ENCODE measurements at places on chromosomes 5 and 9.

GRCh38 chr9:94042516-94043360 lies 41.5 kb upstream of the PTPDC1 start:
- DNase-seq, result no peak

GRCh38 chr9:36345103-36345846 lies 54.8 kb downstream of the RNF38 start:
- DNase-seq, result no peak

GRCh38 chr5:142845402-142845921 lies 75.3 kb downstream of the ARHGAP26 start:
- DNase-seq, result no peak

DNA sequence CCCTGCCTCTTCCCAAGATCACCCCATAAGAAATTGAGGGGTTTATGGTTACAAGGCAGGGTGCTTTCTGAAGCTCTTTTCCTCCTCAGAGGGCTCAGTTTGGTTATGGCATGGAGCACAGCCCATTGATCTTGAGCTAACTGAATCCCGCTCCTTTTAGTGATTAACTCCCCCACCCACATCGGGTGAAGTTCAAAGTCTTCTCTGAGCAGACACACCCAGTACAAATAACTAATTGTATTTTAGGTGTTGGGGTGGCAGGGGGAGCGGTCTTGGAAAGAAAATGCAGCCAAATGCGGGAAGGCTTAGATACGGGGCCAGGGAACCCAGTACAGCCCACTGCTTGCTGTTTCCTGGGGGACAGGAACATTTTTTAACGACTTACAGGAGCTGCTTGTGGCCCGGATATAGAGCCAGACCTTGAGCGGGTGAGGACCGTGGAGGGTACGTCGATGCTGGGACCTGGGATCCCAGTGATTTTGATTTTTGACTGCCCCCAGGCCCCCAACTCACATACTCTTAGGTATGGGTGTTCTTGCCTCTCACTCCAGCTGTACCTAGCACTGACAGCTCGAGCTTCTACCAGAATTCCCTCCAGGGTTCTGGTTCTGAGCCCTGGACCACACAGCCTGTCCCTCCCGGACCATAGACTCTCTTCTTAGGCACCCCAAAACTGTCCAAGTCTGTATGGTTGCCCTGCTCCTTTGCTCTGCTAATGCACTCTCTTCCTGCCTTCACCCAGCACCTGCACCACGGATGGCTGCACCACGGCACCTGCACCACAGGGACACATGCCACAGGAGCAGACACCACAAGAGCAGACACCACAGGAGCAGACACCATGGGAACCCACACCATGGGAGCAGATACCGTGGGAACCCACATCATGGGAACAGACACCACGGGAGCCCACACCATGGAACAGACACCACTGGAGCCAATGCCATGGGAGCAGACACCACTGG lies 18.3 kb upstream of the RXRA start:
- no peak for DNase-seq

DNA sequence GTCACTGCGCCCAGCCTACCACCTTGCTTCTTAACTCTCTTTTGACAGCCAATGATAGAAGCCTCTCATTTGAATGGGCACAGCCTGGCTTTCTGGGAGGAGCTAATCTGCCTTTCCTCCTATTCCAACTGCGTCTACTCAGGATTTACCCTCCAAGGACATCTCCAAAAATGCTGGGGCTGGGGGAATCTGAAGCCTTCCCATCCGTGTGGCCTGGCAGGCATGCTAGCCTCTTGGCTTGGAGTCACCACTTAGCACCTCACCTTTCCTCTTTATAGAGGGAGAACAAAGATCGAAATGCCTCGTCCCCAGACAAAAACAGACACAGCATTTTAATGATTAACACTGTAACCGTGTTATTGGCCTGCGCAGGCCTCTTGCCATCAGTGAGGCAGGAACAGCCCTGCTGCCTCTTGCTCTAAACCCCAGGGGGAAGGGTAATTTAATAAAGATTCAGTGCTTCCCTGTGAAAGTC lies 108.2 kb upstream of the KLF4 start:
- DNase-seq, result no peak

- no peak for DNase-seq
These were observed 144.4 kb upstream of the ANKRD55 start for GRCh38 chr5:56377573-56377972.

DNA sequence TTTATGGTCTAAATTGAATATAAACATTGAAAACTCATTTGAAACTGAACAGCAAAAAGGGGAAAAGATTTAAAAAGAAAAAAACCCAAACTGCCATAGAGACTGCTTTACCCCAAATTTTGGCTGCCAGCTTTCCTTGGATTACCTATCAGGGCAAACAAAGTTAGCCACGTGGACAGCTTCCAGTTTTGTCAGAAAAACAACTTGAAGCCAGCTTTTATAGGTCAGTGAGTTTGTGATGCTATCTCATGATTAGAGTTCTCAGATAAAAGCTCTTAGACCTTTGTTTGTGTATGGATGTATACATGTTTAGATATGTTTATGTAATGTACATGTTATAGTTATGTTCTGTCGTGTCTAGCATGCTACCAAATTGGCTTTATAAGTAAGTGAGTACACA lies 16.1 kb downstream of the FBP2 start:
- no peak for DNase-seq

- DNase-seq, result no peak
These were observed 194.8 kb downstream of the CRB2 start for GRCh38 chr9:123550797-123551196.

DNA sequence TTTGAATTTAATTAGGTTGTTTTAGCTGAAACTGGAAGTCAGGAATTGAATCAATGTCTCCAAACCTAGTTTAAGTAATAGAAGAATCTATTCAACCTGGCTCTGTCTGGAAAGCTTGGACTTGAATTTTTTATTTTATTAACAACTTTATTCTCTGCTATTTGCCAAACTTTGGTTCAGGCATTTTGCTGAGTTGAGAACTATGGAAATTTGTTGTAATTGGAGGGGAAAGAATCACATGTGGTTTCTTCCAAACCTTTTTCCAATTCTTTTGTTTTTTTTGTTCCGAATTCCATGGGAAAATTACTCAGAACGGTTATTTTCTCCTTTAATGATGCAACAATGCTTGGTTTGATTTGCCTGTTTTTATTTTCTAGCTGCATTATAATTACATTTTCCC lies 98.2 kb upstream of the RPS23 start:
- no peak for DNase-seq

GRCh38 chr9:34546834-34547827 lies 24.3 kb upstream of the ENHO start:
- DNase-seq, result no peak

DNA sequence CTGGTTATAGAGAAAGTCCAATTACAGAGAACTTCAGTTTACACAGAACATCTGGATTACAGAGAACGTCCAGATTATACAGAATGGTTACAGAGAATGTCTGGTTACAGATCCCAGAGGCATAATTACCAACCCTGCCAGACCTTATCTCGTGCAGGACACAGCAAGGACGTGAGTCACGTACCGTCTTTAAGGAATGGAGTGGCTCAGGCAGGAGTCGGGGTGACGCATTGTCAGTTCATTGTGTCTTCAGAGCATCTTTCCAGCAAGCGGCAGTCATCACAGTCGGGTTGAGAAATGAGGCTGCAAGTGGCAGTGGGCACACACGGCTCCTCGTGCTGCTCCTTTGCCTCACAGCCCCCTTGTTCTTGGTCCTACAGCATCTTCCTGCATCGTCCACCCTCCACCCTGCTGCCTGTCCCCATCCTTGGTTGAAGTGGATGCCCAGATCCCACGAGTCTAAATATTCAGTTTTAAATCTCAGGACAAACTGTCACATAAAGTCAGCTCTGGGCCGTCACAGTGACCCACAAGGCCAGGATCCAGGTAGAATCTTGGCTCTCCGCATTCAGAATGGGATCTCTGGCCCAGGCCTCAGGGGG lies 30.0 kb upstream of the SLC6A19 start:
- no peak for DNase-seq

DNA sequence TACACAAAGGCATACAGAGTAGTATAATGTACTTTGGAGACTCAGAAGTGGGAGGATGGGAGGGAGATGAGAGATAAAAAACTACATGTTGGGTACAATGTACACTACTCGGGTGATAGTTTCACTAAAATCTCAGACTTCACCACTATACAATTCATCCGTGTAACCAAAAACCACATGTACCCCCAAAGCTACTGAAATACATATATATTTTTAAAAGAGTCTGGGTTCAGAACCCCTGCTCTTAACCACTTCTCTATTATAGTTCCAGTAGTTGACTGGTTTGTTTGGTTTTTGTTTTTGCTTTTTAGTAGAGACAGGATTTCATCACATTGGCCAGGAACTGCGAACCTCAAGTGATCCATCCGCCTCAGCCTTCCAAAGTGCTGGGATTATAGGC lies 22.6 kb downstream of the SGTB start:
- DNase-seq, result no peak

DNA sequence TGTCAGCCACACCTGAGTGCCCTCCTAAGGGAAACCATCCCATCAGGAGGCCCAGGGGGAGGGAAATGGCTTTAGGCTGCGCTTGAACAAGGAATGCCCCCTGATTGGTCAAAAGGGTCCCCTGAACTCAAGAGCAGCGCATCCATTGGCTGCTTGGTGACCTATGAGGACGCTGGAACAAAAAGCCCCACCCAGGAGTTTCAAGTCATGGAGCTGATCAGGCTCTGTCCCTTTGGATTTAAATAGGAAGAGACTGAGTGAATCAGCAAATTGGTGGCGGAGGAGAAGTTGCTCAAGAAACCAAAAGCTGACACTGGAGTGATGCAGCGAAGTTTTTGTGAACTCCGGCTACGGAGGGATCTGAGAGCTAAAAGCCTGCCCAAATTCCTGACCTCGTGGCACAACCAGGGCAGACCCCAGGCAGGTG lies 66.7 kb downstream of the SMIM23 start:
- no peak for DNase-seq

DNA sequence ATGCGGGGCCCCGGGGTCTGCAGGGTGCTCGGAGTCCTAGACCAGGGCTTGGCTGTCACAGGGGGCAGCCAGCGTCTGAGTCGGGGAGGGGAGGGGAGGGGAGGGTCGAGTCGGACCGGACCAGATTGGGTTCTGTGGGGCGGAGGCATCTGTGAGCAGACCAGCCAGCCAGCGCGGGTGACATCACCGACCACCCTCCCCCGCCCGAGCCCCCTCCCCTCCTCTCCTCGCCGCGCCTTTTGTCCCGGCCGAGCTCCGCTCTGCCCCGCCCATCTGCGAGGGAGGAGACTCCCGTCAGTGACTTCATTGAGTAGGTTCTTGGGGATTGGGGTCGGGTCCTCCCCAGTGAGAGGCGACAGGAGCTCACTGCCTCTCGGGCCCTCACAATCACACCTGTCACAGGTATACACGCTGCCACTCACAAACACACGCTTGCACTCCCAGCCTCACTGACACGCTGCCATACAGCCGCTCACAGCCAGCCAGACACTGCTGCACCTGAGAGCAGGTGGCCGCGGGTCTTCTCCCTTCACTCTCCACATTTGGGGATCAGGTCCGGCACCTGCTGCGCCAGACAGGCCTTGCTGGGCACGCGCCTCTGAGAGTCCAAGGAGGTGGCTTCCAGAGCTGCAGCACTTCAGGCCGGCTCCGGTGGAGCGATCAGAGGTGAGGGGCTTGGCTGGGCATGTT lies 546 bp downstream of the DNAJB5 start:
- no peak for DNase-seq

DNA sequence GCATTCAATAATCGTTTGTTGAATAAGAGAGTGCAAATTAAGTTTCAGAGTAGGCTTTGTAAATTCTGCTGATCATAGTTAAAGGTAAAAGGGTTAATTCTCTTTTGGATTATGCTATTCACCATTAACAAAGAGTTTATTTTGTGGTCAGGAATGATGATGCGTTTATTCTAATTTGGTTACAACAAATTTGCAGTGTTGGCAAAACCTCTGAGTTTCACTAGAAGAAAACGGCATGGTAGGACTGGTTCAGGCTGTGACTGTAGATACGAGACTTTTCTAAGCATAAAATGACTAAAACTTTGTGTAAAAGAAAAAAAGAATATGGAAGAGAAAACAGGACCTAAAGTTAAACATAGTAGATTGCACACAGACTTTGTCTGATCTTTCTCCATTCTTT lies 234.7 kb downstream of the TLR4 start:
- DNase-seq, result no peak

DNA sequence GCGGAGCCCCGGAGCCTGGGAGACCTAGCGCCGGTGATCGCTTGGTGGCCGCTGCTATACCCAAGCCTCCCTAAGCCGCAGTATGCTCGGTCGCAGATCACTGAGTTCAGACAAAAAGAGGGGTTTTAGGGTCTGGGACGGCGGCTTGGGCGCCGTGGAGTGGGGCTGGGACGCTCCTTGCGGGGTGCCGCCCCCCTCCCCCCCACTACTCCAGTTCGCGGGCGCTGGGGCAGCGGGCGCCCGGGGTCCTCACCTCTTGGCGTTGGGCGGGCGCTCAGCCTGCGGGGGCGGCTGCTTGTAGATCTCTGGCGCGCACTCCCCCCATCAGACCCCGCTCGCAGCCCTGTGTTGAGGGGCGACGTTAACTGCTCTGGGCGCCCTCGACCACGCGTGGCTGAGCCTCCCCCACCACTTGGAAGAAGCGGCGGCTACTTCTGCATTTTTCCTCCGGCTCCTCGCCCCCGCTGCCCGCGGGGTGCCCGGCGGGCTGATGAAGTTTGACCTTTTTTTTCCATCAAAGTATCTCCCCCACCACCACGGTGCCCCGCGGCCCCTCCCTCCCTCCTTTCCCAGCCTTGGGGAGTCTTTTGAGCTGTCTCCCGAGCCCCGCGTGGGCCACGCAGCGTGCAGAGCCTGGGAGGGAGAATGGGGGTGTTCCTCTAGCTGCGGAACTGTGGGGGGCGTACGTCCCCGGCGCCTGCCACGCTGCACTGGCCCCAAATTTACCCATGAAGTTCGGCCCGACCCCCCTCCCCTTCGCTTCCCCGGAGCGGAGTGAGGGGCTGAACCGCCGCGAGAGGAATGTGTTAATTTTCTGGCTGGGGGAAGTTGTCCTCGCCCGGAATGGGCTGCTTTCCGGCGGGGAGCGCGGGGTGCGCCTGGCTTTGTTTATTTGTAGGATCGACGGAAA lies 1.2 kb downstream of the CXXC5 start:
- DNase-seq, result no peak

DNA sequence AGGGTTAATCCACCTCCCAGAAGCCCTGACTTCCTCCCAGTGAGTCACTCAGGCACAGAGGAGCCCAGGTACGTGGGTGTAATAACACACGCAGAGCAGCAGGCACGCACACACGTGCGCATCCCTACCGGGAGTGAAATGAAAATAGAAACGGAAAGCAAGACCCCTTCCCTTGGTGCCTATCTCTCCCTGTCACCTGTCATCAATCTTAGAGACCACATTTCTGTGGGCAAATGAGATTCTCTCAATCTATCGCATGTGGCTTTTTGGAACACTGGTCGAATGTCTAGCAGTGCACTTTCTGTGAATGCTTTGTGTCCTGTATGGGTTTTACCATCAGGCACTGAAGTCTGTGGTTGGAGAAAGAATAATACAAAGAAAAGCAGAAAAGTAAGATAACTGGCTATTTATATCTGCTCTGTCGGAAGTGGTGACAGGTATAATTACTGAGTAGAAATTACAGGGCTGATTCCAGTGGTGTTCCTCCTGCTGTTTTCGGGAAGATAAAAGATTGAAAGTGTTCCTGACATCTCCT lies 137.7 kb upstream of the GRIA1 start:
- no peak for DNase-seq

- no peak for DNase-seq
These were observed 170.6 kb downstream of the CACNA1B start for GRCh38 chr9:138048184-138048583.

- no peak for DNase-seq
These were observed 903 bp downstream of the CDX1 start for GRCh38 chr5:150167512-150167850.
